Tibial artery (tissue), 4 donors: ENCODE measurements at places on chromosomes 7 and 10.
A peak's percentile ranks its signal among the peaks of the same experiment; 100 is the strongest.

DNA sequence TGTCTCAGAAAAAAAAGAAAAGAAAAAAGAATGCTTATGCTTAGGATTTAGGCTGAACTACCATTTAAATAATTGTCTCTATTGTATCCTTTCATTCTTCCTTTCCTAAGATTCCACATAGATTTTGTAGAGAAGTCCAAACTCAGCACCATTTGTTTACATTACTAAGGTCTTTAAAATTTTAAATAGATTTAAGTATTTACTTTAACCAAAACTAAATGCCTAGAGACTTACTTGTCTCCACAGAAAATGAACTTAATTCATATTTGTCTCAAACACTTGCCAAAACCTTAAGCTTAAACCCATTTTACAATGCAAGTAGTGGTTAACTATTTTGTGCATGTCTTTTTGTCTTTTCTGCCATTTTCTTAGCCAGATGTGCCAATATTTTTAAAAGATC lies 54.1 kb upstream of the ABI1 start:
- no peaks in the 10 kb centered on the region for H3K27me3 ChIP-seq
- DNase-seq: no peak
- H3K4me3 ChIP-seq: no peak overlapping the region
- H3K27ac ChIP-seq: no peak overlapping the region

DNA sequence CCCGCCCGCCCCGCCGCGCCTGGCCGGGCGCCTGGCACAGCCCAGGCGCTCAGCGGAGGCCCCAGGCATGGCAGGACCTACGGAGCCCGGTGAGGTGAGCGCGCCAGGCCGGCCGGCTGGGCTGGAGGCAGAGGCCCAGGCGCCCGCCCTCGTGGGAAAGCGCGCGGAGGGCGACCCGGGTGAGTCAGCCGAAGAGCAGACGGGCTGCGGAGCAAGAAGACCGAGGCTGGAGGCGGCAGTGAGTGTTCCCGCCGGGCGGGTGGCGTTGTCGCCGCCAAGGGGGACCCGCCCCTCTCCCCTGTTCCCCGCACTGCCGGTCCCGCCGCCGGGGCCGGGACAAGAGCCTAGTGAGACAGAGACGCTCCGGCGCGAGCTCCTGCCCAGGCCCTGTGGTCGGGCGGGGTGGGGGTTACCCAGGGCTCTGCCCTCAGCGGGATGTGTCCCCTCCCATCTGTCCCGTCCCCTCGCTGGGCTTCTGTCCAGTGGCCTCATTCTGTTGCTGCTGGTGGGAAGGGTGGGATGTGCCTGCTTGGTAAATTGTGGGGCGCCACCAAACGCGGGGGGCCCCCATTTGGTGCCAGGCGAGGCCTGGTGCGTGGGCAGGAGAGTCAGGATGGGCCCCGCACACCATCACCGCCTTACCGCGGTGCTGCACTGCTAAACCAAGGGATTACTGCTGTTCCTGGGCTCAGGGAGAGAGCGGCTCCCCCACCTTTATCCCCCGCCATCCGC lies 17.0 kb upstream of the NODAL start:
- H3K4me3 ChIP-seq: peak overlapping the region; percentile 46
- no peaks in the 10 kb centered on the region for H3K27me3 ChIP-seq
- no peaks in the 10 kb centered on the region for H3K36me3 ChIP-seq
- H3K27ac ChIP-seq: peak overlapping the region; percentile 89
- DNase-seq: peak; percentile 95

DNA sequence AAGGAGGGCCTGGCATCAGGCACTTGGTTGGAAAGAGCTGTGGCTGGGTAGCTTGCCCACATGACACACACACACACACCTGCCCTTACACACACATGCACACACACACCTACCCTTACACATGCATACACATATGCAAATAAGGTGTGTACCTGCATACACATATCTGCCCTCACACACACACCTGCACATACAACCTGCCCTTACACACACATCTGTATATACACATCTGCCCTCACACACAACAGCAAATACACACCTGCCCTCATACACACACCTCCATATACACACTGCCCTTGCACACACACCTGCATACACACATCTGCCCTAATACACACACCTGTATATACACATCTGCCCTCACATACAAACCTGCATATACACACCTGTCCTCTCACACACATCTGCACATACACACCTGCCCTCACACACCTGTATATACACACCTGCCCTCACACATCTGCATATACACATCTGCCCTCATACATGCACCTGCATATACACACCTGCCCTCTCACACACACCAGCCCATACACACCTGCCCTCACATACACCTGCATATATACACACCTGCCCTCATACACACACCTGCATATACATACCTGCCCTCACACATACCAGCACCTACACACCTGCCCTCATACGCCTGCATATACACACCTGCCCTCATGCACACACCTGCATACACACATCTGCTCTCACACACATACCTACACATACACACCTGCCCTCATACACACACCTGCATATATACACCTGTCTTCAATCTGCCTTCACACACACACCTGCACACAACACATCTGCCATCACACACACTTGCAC lies 82.9 kb downstream of the GRID1 start:
- no peak overlapping the region for H3K4me3 ChIP-seq
- H3K27ac ChIP-seq: no peak overlapping the region
- H3K27me3 ChIP-seq: no peaks in the 10 kb centered on the region
- H3K36me3 ChIP-seq: no peaks in the 10 kb centered on the region

GRCh38 chr7:27670676-27671075 lies 8.0 kb upstream of the HIBADH start:
- H3K36me3 ChIP-seq: no peaks in the 10 kb centered on the region
- H3K4me3 ChIP-seq: no peak overlapping the region
- no peak for DNase-seq
- H3K4me1 ChIP-seq: peaks cover 3% of the 10 kb centered on the region
- no peaks in the 10 kb centered on the region for H3K27me3 ChIP-seq

DNA sequence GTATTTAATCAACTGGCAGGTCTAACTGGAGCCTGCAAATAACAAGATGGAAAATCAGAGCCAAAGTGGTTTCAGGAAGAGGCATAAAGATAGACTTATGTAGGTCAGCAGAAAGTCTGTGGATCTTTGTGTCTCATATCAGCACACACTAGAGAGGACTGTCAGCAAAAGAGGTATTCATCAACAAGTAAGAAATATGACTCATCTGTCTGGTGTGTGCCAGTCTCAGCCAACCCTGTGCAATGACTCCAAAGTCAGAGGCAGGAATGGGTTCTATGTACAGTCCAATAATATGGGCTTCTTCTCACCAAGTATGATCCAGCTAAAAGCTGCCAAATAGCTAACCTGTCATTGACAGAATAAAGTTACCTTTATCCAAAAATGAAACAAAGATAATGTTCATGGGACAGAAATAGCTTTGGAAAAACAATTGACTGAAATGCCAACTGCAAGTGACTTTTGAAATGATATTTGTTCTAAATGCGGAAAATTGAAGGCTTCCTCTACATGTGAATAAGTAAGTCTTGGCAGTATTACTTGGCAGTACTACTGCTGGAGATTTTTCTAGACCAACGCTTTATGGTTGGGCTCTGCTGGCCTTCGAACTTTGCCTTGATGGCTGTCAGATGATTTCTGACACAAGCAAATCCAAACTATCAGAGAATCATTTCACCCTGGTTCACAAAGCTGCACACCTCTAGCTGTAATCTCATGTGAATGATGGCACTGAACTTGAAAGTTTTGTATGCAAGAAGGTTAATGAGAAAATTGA lies 272.3 kb upstream of the SEMA3C start:
- H3K4me3 ChIP-seq: no peak overlapping the region
- H3K27me3 ChIP-seq: no peaks in the 10 kb centered on the region
- H3K36me3 ChIP-seq: no peaks in the 10 kb centered on the region
- peak overlapping the region; percentile 42 for H3K27ac ChIP-seq

DNA sequence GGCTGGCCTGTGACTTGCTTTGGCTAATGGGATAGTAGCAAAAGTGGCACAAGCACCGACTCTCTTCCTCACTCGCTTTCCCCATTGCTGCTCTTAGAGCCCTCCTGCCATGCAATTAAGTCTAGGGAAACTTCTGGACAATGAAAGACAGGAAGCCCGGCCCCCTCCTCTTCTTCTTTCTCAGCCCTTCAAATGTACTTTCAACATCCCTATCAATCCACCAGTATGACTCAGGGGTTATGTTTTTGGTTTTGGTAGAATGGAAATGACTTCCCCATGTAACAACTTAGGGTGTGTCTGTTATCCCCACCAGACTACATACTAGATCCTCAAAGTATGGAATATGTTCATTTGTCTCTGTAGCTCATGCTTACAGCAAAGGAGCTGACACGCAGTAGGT lies 139.0 kb upstream of the GDF10 start:
- no peak overlapping the region for H3K27ac ChIP-seq
- H3K4me1 ChIP-seq: peaks cover 13% of the 10 kb centered on the region
- no peaks in the 10 kb centered on the region for H3K36me3 ChIP-seq
- no peaks in the 10 kb centered on the region for H3K27me3 ChIP-seq
- H3K4me3 ChIP-seq: no peak overlapping the region
- DNase-seq: no peak

DNA sequence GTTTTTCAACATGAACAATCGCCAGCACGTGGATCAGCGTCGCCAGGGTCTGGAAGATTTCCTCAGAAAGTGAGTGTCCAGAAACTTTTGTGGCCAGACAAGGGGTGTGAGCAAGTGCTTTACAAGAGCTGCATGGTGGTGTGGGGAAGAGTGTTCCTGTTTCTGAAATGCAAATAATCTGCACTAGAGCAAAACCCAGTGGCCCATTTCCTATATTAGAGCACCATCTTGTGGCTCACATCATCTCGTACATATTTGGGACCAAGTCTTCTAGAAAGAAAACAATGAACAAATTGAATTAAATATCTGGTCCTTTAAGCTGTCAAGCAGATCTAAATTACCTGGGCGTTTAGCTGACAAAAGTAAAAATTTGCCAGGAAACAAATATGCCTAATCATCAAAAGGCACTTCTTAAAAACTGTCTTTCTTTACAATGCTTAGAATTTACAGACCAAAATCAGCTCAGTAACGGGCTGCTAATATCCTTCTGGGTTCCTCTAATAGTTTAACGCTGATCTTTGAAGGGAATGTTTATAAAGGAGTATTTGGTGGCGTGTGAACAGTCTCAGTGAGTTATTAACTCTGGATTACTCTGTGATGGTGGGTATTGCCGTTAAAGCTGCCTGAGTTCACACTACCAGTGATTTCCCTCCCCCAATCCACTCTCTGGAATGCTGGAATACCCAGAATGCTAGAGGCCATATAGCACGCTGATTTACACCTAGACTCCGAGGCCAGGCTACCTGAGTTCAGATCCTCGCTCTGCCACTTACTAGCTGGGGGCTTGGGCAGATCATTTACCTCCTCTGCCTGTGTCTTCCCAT lies 73.6 kb downstream of the SNX10 start:
- no peak overlapping the region for H3K27ac ChIP-seq
- H3K4me1 ChIP-seq: no peaks in the 10 kb centered on the region
- H3K36me3 ChIP-seq: no peaks in the 10 kb centered on the region
- H3K4me3 ChIP-seq: no peak overlapping the region
- DNase-seq: no peak

DNA sequence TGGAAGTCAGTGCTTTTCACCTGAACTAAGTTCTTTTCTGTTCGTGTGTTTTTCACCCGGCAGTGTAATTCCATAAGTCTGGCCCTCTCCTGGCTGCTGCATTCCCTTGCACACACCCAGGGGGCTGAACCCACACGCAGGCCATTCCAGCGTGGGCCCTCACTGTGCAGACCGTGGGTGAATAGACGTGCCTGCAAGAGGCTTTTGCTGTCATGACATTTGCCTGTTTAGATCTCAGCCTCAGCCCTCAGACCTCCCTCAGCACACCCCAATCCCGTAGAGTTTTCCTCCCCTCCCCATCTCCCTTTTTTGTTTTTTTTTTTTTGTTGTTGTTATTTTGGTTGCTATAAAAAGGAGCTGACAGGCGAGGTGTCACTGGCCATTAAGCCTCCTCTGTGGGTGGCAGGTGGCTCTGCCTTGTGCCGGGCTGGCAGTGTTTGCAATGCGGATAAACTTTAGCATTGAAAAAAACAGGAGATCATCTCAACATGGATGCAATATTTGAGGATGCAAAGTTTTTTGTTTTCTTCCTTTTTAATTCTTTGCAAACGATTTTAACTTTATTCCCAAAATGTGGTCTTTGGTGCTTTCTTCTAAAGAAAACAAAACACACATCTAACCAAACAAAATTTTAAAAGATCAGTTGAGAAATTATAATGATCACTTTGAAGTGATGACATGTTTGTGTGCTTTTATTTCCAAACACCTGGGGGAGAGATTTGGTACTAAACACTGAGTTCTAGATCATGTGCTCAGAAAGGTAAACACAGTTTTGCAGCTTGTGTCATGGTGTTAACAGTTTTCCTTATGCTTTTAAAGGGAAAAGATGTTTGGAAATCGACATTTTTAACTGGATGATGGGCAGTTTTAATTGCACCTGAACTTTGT lies 58.8 kb downstream of the WDR37 start:
- peaks cover 70% of the 10 kb centered on the region for H3K36me3 ChIP-seq
- no peak for DNase-seq
- no peaks in the 10 kb centered on the region for H3K4me1 ChIP-seq
- no peak overlapping the region for H3K27ac ChIP-seq

DNA sequence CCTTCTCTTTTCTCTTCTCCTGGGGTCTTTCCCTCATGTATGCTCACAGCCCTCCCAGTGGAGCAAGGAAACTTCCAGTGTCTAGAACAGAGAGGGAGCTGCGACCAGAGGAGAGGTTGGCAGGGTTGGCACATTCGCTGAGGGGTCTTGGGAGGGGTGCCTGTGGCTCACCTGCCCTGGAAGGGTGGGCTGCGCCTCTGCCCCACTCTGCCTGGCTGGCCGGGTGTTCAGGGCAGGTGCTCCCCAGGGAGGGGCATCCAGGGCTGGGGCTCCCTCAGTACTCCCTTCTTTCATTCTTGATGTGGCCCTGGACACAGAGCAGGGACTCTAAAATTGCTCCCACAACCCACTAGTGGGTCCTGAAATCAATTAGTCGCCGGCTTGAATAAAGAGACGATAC lies 16.9 kb downstream of the SHH start:
- H3K4me1 ChIP-seq: peaks cover 9% of the 10 kb centered on the region
- DNase-seq: no peak
- no peak overlapping the region for H3K4me3 ChIP-seq
- H3K27ac ChIP-seq: no peak overlapping the region

GRCh38 chr7:46812101-46812675 lies 769.7 kb downstream of the TNS3 start:
- DNase-seq: no peak
- H3K27ac ChIP-seq: no peak overlapping the region
- no peaks in the 10 kb centered on the region for H3K36me3 ChIP-seq
- no peak overlapping the region for H3K4me3 ChIP-seq
- no peaks in the 10 kb centered on the region for H3K27me3 ChIP-seq

DNA sequence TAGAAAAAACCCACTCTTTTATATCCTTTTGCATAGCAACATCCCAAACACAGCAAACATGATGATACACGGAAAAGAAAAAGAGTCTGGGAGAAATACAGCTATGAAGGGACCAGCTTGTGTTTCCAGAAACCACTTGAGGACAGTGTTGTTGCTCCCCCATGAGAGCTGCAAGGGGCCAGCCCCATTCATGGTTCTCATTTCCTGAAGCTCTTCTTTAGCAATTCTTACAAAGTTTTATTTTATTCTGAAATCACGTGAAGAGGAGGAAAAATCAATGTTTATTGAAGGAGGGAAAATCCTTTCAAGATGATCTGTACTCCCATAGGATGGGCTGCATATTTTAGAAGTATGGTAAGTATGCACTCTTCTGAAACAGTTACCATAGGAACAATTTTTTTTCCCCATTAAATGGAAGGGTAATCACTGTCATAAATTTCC lies 17.5 kb upstream of the PRTFDC1 start:
- no peak overlapping the region for H3K27ac ChIP-seq
- no peaks in the 10 kb centered on the region for H3K27me3 ChIP-seq
- no peak overlapping the region for H3K4me3 ChIP-seq
- DNase-seq: no peak
- H3K36me3 ChIP-seq: no peaks in the 10 kb centered on the region
